ENCODE measurements at places on chromosomes 11 and 22.
A peak's percentile ranks its signal among the peaks of the same experiment; 100 is the strongest.

GRCh38 chr22:49418943-49419342, 408.7 kb downstream of the BRD1 start:
- DNase-seq = no peak

DNA sequence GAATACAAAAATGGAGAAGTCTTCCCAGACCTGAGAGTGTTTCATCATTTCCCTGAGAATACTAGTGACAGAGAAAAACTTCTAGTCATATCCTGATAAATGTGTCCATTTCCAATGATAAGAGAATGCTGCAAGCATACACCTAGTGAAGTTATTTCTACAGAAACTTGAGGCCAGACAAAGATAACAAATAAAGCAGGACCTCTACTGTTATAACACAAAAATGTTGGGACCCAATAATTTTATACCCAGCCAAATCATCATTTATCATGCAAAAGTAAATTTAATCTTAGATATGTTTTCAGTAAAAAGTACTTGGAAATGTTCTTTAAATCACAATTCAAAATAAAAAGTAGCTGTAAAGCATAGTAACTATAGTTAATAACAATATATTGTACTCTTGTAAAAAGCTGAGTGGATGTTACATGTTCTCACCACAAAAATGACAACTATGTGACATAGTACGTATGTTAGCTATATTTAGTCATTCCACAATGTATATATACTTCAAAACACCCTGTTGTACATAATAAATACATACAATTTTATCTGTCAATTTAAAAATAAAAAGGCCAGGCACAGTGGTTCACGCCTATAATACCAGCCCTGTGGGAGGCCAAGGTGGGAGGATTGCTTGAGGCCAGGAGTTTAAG, 12.6 kb downstream of the RRAS2 start:
- DNase-seq = no peak

DNA sequence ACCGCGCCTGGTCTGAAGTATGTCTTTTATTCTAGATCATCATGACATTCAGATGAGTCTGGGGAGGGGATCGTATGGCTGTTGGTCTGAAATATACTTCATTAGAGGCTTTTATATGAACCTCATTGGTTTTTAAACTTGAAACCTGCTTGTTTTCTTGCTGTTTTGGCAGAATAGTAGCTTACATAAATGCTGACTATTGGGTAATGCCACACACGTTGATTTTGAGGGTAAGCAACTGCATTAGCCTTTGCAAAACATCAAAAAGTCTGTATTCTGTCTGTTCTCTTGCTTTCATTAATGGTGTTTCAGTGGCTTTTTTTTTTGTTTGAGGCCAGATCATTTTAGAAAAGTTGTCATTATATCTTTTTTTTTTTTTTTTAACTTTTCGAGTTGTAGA, 14.2 kb downstream of the PPME1 start:
- DNase-seq = no peak

- no peak for DNase-seq
Observed at GRCh38 chr11:120642196-120642894, 130.8 kb downstream of the GRIK4 start.

- no peak for DNase-seq
Observed at GRCh38 chr11:1155274-1155693, 2.5 kb upstream of the MUC5AC start.

GRCh38 chr11:12802418-12803085, 128.3 kb downstream of the TEAD1 start:
- no peak for DNase-seq

- no peak for DNase-seq
Observed at GRCh38 chr11:2835296-2835695, 50.3 kb downstream of the CDKN1C start.

GRCh38 chr22:39839917-39840510, 53.5 kb downstream of the ENTHD1 start:
- DNase-seq = peak; percentile 41

- DNase-seq = no peak
Observed at GRCh38 chr11:125542709-125543108, 26.6 kb upstream of the EI24 start.

DNA sequence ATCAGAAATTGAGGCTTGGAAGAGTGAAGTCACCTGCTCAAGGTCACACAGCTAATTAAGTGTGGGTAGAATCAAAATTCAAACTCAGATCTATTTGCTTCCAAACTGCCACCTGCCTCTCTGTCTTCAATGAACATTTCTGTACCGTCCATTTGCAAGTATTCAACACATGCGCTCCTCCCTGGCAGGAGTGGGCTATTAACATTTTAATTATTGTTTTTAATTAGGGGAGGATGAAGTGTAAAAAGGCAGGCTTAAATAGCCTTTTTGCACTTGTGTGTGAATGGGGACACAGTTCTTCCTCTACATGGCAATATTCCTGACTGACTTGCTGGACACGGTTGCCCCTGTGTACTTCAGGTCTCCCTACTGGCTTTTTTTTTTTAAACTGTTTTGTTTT, 114.4 kb upstream of the NARS2 start:
- no peak for DNase-seq

DNA sequence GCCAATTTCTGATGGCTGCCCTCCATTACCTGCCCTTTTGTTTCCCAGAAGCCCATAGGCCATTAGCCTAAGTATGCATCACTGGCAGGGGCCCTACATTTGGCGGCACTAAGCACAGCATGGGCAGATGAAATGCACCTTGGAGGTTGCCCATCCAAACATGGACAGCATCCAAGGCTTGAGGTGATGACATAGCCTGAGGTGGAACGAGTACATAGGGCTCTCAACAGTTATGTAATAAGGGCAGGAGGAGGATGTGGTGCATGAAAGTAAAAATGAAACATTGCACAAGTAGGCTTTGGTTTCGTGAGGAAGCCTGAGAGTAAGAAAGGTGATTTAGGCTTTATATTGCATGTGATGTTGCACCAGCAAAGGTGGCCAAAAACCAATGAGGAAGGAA, 148.1 kb downstream of the FAM76B start:
- DNase-seq = peak; percentile 62

DNA sequence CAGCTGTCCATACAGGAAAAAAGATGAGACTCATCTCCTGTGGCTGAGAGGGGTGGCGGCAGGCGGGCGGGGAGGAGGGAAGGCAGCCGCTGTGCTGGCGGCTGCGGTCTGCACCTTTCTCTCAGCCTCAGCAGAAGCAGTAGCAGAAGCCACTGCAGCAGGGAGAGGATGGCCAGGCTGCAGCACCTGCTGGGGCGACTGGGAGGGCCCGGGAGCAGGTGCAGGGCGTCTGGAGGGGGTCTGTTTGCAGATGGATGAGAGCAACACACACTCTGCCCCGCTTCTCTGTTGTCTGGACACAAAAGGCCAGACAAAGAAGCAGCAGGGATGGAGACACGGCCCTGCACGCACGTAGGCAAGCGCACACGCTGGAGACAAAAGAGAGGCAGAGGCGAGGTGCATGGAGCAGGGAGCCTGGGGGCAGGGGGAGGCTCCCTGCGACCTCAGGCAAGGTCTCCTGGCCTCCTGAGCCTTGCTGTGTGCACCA, 9.3 kb upstream of the MIAT start:
- no peak for DNase-seq

- no peak for DNase-seq
Observed at GRCh38 chr11:126485986-126486635, 130.6 kb downstream of the ST3GAL4 start.

GRCh38 chr11:122099374-122100036, 16.5 kb downstream of the BLID start:
- no peak for DNase-seq

DNA sequence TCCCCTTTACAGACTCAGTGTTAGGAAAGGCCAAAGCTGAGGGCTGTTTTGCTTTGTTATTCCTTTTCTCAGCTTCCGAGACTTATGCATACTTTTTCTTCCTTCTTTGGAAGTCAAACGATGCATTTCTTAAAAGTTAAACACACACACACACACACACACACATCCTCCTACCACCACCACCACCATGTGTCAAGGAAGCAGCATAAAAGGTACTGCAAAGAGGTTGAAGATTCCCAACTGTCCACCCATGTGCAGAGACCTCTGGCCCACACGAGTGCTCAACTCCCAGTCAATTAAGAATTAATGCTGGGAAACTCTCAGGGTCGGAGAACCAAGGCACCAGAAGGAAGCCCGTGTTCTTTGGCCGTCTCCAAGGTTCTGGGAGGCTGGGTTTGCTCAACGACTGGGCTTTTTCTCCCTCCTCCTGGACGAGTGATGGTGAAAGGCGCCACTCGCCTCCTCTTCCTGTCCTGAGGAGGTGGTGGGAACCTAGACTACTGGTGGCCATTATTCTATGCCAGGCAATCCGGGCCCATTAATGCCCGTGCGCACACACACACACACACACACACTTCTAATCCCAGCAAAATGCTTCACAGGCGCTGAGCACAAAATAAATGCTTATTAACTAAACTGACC, 15.1 kb downstream of the MN1 start:
- no peak for DNase-seq

- no peak for DNase-seq
Observed at GRCh38 chr11:128021349-128022006, 565.9 kb downstream of the ETS1 start.

GRCh38 chr11:78044706-78045105, 19.0 kb upstream of the THRSP start:
- no peak for DNase-seq

- DNase-seq = peak; percentile 48
Observed at GRCh38 chr11:44305470-44306051, 4.4 kb downstream of the ALX4 start.

DNA sequence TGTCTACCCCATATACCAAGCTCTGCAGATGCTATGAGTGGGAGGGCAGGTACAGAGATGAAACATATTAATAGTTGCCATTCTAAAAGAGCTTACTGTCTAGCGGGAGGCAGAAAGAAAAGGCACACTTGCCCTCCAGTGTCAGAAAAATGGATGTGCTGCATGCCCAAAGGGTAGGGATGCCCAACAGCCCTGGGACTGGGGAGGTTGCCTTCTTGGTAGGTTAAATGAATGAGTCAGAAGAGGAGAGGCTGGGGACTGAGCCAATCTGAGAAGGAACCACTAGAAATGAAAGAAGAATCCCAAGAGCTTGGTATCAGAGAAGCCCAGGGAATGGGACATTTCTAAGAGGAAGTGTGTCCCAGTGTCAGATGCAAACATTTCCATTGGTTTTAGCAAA, 1.2 kb downstream of the BIRC3 start:
- DNase-seq = peak; percentile 53

GRCh38 chr11:95363164-95363563, 132.2 kb upstream of the SESN3 start:
- no peak for DNase-seq

GRCh38 chr22:45273452-45274075, 11.2 kb upstream of the UPK3A start:
- DNase-seq = no peak

DNA sequence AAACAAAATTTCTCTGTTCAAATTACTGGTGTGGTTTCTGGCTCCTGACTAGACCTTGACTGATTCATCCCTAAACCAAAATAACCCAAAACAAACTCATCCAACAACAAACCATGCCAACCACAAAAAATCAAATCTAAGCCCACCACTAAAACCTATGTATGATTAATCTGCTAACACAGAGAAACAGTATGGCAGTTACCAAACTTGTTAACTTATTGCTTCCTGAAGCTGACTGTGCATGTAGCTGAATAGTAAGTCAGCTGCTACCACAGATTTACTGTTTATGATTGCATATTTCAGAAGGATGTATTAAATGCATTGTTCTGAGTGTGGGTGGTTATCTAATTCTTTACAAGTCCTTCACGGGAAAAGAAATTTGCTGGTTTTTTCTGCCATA, 231.1 kb downstream of the SWAP70 start:
- no peak for DNase-seq

- no peak for DNase-seq
Observed at GRCh38 chr11:116618461-116618860, 154.3 kb downstream of the BUD13 start.

- DNase-seq = no peak
Observed at GRCh38 chr22:29707010-29707409, 12.8 kb upstream of the CABP7 start.

GRCh38 chr22:50625131-50625567, 2.8 kb downstream of the ARSA start:
- DNase-seq = no peak

GRCh38 chr11:73197348-73197747, 20.7 kb upstream of the P2RY2 start:
- DNase-seq = no peak

DNA sequence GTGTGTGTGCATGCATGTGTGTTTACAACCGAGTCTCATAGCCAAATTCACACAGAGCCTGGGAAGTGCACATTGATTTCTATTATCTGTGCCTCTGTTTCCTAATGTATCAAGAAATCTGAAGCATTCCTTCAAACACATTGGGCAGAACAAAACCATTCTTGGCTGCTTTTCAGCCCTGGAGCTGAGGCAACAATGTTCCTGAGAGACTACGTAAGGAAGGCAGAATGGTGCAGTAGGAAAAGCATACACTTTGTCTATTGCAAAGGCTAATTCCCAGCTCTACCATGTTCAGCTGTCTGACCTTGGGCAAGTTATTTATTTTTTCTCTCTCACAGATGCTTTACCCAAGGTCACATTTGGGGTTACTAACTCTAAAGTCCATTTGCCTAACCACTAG, 575.5 kb downstream of the SOX6 start:
- no peak for DNase-seq

DNA sequence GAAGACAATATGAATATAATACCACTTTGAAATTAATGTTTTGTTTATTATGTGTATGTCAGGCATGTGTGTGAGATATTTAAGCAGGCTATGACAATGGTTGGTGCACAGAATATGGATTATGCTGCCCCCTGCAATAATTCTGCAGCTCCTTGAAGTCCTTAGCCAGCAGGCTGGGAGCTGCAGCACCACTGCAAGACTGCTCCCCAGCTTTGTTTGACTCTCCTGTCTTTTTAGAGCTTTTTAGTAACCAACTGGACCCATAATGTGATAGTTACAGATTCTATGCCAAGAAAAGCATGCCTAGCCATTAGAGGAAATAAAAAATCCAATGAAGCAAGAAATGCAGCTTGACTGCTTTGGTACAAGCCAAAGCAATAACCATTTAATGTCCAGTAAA, 535.1 kb downstream of the TMEM135 start:
- no peak for DNase-seq

- DNase-seq = no peak
Observed at GRCh38 chr11:72328366-72329224, 84.6 kb upstream of the PHOX2A start.

GRCh38 chr11:2207773-2208621, 36.4 kb upstream of the TH start:
- DNase-seq = no peak

- no peak for DNase-seq
Observed at GRCh38 chr11:17762309-17762974, 27.9 kb downstream of the KCNC1 start.

DNA sequence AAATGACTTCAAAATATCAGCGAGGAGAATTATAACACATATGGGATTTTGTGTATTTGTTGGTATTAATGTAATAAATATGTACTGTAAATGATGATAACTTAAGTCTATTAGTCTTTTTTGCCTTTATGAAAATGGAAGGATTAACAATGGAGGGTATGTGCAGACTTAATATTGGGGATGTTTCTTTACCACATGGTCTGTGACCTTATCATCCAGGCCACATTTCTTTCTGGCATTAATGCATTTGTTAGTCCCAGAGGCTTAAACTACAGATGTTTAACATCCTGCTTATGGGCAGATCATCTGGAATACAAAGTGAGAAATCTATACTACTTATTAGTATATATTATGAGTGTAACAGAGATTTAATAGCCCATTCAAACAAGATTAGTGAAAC, 64.6 kb downstream of the SOX6 start:
- no peak for DNase-seq

GRCh38 chr11:25612806-25613205, 719.1 kb upstream of the ANO3 start:
- DNase-seq = no peak

- DNase-seq = no peak
Observed at GRCh38 chr11:63485777-63486176, 5.2 kb downstream of the PLAAT5 start.
